SJSA1 (cell line): ENCODE measurements at places on chromosomes 16 and 17. TPM values are rescaled to one million over a fixed set of nuclear protein-coding genes. Genes with fewer than 3 reads are reported as not detected.

GRCh38 chr16:47234-47633 is 6.2 kb downstream of the POLR3K start:
- DNase-seq = no peak

- DNase-seq = no peak
Observed at GRCh38 chr17:61583242-61583641, 7.8 kb downstream of the NACA2 start.

DNA sequence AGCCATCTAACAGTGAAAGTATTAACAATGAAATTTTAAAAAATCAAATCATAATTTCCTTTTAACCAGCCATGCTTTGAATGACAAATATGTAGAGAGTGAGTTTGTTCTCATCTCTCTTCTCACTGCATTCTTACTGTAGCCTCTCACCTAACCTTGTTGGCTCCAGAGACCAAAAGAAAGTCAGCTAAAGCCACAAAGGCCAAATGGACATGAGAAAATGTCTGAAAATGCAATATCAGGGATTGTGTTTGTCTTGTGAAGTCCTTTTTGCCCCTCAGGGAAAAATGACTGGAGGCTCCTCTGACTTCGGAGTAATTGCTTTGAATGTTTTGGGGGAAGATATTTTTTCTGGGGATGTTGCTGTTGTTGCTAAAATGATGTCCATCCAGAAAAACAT is 166.3 kb downstream of the SLC39A11 start:
- no peak for DNase-seq

- DNase-seq = no peak
Observed at GRCh38 chr17:61313461-61314326, 85.9 kb upstream of the TBX2 start.

DNA sequence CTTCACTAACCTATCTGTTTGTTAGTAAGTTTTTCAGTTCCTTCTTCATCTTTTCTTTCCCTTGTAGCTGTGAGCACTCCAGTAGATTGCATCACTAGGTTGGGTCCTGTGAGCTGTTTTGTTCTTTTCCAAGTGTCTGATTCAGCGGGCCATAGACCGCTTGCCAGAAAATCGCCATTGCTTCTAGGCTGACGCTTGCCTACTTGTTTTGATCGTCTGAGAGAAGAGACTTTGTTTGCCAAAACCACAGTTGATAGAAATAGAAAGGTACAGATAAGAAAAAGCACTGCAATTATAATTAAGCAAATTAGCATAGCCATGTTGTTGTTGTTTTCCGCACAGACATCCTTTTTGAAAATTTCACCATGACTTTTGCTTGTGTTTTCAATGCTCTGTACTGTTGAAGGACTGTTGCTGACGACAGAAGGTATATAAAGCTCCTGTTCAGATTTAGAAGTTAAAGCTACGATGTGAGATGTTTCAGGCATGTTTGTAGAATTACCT is 3.1 kb downstream of the EVI2A start:
- no peak for DNase-seq

DNA sequence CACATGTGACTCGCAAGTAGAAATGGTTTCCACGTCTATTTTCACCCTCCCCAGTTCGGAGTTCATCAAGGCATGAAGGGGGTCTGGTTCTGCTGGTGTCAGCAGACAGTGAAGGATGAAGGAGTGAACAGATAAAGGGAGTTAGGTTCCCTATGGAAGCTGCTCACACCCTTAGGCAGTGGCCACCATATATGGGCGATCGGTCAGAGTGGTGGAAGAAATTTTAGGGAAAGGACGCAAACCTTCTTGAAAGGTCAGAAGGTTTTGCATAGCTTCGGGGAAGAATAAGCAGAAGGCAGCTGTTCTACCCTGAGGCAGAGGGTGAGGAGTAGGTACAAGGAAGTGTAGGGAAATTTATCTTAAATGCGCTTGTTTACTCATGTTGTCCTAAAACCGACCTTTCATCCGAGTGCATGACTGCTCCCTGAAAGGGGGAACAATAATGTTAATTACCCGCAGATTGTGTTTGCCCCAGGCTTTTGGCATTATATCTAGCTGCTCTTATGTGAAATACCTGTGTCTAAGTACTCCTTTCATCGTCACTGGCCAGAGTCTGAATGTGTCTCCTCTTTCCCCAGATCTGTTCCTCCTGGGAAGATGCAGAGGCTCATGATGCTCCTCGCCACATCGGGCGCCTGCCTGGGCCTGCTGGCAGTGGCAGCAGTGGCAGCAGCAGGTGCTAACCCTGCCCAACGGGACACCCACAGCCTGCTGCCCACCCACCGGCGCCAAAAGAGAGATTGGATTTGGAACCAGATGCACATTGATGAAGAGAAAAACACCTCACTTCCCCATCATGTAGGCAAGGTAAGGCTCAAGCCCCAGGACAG is 12.5 kb downstream of the CDH5 start:
- DNase-seq = no peak

TLCD3A gene
- total RNA-seq = 10.9 and 11.8 TPM in 2 replicates

TP53TG3C gene
- total RNA-seq = not detected in 2 replicates

FOXL1 gene
- 39.4 and 43.2 TPM in 2 replicates for total RNA-seq
